A549 (cell line): ENCODE measurements at places on chromosomes 12 and 14.

- no peak for DNase-seq
Observed at GRCh38 chr12:42444192-42444943, 118.4 kb downstream of the PPHLN1 start.

DNA sequence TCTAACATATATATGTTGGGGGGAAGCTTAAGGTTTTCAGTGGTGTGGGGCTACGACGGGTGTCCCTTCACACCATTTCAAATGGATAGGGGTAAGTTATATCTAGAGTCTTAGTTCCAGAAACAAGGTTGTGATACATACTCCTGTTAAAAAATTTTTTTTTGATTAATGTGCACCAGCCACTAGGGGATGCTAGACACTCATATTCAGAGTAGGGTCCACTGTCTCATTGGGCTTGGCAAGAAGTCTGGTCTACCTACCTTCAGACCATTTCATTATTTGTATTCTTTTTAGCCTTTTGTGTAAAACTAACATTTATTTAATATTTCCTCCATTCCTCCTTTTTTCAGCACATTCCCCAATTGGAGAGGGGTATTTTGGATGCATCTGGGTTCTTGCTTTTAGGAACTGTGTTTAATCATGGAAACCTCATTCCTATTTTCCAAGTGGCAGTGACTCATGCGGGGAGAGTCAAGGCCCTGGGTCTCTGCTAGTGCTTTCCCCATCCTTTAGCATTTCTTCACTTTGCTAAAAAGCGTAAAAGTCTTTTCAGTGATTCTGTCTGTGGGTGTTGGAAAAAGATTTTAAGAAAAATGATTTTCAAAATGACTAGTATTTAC is 33.4 kb downstream of the ANO4 start:
- DNase-seq = peak; percentile 51

DNA sequence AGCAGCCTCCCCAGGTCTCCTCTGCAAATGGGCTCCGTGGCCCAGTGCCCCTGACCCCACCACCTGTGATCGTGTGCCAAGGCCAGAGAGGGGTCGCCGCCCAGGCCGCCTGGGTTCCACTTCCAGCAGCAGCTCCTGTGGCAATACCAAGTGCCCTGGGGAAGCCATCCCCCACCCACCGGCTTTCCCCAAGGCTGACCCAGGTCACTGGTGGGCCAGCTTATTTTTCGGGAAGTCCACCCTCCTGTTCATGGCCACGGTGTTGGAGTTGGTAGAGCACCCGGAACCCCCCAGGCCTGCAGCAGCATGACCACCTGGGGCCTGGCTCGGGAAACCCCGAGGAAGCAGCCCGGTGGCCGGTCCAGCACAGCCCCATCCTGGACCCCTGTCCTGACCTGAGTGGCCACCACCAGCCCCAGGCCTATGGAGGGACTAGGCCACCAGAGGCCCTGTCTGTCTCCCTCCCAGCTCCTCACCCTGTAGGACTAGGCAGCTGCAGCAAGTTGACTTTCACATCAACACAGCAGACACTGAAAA is 40.8 kb upstream of the OASL start:
- DNase-seq = no peak

GRCh38 chr12:91529829-91530228 is 347.2 kb upstream of the DCN start:
- peak; percentile 62 for DNase-seq

- peak; percentile 44 for DNase-seq
Observed at GRCh38 chr12:75480469-75480949, at the start of gene GLIPR1. GLIPR1 (plus strand) TSS chr12:75480755; CDS start chr12:75480881, 126 bp downstream.

DNA sequence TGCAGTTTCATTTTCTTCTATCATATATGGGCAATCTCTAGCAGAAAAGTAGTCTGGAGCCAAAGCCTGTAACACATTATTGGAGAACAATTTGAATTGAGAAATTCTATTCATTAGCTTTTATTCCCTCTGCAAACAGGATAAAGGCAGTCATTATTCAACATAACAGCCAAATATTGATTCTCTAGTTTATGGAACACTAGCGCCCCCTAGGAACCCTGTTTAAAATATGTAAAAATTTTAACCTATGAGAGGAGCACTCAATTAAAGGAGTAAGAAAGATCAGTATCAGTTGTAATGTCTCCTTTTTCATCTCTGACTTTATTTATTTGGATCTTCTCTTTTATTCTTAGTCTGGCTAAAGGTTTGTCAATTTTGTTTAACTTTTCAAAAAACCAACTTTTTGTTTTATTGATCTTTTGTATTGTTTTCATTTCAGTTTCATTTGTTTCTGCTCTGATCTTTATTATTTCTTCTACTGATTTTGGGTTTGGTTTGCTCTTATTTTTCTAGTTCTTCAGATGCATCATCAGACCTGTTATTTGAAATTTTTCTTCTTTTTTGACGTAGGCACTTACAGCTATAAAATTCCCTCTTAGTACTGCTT is 4.8 kb upstream of the LMNTD1 start:
- DNase-seq = peak; percentile 8

GRCh38 chr12:18421867-18422266 is 160.5 kb downstream of the PIK3C2G start:
- DNase-seq = no peak

GRCh38 chr12:112879191-112879705 is 27.5 kb upstream of the OAS1 start:
- no peak for DNase-seq

DNA sequence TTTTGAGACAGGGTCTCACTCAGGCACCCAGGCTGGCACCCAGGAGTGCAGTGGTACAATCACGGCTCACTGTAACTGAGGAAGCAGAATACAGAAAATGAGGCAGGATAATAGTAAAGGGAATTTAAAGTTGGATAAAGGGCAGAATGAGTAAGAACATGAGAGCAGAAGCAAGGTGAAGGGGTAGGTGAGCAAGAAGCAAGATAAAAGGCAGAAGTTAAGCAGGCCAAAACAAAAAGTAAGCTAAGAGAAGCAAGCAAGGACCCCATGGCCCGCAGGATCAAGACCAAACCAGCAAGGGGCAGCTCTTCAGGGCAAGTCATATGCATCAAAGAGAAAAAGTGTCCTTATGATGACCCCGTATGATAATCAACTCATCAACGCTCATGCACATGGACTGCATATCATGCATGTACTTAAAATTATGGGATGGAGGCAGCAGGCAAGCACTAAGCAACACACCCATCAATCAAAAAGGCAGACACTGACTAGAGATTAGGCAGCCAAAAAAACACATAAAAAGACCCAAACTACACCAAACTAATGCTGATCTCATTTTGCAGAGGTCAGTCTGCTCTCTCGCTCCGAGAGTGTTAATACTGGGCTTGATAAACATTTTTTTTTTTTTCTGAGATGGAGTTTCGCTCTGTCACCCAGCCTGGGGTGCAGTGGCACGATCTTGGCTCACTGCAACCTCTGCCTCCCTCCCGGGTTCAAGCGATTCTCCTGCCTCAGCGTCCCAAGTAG is 11.6 kb downstream of the TIMELESS start:
- no peak for DNase-seq

GRCh38 chr14:61247935-61248334 is 33.2 kb downstream of the TMEM30B start:
- no peak for DNase-seq

DNA sequence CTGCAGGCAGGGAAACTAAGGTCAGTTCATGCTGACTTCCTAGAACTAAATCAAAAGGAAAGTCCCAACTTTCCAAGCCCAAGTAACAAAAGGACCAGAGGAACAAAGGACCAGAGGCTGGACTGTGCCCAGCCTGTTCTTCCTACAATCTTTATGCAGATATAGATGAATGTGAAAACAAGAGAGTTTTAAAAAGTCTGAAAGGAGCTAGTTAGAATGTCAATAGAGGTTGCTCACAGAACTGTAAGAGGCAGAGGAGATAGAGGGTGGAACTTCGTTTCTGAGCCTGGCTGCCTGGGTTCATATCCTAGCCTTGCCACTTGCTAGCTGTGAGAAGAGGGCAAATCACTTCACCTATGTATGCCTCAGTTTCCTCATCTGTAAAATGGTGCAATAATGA is 30.0 kb upstream of the CCDC63 start:
- DNase-seq = no peak

DNA sequence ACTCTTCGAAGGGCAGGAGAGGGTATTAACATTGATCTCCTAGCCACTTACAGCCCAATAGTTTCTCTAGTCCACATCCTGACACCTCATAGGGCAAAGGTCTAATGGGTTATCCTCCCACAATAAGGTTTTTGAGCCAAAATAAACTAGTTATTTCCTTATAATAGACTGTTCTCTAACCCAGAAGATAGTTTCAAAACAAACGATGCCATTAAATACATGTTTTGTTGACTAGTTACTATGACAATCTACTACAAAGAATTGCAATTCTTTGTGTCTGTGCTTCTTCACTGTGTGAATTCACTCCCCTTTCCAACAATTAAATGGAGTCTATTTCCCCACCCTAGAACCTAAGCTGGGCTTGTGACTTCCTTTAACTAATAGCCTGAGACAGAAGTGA is 6.4 kb upstream of the ACTR10 start:
- no peak for DNase-seq

DNA sequence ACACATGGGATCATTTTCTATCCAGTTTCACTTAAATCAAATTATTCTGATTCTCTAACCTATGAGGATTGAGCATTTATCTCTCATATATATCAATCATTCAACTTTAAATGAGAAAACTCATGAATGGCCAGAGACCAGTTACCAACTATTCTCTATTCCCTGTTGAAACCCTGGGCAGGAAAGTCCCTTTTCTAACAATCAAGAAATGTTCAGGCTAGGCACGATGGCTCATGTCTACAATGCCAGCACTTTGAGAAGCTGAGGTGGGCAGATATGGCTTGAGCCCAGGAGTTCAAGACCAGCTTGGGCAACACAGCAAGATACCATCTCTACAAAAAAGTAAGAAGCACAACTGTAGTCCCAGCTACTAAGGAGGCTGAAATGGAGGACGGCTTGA is 18.0 kb downstream of the FMNL3 start:
- DNase-seq = no peak

GRCh38 chr12:77229640-77230442 is 164.5 kb upstream of the E2F7 start:
- no peak for DNase-seq

DNA sequence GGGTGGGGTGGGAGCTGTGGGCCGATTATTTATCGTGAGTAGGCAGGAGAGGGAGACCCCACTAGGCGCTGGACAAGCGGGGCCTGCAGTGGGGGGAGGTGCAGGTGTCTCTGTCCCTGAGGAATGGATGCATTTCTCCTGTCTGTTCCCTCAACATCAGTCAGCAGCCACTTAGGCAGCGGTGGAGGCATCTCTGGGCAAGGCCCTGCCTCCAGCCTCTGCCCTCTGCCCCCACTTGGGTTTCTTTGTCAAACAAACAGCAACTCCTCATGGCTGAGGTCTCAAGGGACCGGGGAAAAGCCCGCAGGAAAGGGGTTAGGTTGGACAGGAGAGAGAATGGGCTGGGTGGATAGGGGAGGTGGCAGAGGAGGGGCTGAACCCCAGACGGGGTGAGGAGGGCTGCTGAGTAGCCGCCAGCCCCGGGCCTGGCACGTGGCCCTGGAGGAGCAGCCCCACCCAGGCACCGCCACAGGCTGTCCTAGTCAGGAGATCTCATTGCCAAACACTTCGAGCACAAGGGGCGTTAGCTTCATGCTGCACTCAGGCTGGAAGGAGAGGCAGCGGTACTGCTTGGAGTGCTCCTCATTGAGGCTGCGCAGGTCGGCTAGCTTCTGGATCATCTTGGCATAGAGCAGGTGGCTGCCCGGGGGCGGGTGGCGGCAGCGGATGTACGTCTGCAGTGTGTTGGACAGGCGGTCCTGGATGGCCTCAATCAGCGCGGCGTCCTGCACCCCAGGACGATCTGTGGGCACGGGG is 24.7 kb upstream of the HDAC7 start:
- no peak for DNase-seq

DNA sequence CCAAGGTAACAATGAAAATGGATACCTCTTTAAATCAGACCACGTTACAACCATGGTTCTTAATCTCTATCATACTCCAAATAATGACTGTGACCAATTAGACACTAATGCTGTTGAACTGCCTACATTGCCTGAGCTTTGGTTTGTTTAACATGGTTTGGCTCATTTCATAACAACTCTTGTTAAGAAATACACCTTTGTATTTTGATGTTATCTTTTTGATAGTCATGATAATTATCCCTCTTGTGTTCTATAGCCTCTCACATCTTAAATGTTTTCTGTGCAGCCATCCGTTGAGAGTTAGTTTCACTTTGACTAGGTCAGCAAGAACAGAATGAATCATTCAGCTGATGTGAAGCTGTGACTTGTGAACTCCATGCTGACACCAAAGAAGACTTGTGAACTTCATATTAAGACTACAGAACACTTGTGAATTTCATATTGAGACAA is 75.5 kb upstream of the RERGL start:
- no peak for DNase-seq

- no peak for DNase-seq
Observed at GRCh38 chr12:16281157-16281556, 3.7 kb upstream of the SLC15A5 start.

DNA sequence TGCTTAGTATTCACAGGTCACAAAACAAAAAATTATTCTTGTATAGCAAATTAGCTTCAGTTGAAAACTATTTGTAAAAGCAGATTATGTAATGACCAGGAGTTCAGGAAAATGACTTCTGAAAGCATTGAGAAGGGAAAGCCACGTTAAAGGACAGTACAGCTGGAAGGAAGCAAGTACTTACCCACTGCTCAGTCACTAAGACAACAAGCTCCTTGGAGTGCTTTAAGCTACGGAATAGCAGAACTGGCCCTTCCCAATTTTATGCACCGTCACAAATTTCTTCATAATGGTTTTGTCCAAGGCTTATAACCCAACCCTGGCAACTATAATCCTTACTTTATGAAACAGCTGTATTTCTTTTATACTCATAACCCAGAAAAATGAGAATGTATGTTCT is 13.0 kb upstream of the SNAPC1 start:
- DNase-seq = no peak

DNA sequence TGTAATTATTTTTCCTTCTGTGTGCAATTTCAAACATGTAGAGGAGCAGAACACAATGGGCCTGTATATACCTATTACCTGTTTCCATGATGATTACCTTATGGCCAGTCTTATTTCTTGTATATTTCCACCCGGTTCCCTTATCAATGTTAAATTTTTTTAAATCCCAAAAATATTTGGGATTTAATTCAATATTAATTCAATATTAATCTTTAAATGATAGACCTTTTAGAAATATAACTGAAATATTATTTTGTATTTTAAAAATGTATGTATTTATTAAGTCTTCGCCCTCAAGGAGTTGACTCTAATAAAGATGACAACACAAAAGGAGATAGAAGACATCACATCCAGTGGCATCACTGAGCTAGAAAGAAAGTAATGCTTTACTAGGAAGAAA is 607 bp upstream of the KRT6C start:
- no peak for DNase-seq

DNA sequence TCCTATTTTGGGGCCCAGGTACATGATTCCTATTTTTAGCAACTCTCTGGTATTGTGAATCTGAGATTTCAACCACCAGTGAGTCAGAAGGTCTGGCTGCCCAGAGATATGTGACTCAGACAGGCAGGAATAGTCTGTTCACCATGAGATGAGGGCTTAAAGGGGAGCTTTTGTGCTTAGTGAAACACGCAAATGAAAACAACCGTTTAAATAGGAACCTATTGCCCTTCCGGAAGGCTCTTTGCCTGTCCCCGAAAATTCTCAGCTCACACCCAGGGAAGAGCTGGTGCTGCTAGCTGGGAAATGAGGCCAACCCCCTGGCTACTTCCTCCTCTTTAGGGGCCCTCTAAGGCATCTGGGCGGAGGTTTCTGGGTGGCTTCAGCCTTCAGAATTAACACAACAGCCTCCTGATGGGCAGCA is 283.6 kb downstream of the CACNA1C start:
- DNase-seq = peak; percentile 37

- peak; percentile 44 for DNase-seq
Observed at GRCh38 chr12:41190338-41190737, 2.2 kb downstream of the PDZRN4 start.

GRCh38 chr12:131035245-131035681 is 81.6 kb downstream of the ADGRD1 start:
- DNase-seq = no peak
